Stimulated activated CD4-positive, alpha-beta T cell treated with anti-CD3 and anti-CD28 coated beads, Interleukin-4, amount 100 ng/mL, for 4 hours (primary cell): ENCODE measurements at places on chromosomes 5 and 9.

- no peak for DNase-seq
These were observed 24.5 kb downstream of the NMUR2 start for GRCh38 chr5:152380415-152381123.

- DNase-seq = no peak
These were observed 2.6 kb downstream of the HMMR start for GRCh38 chr5:163463063-163463435.

- DNase-seq = no peak
These were observed 65.9 kb downstream of the ROR2 start for GRCh38 chr9:91884153-91884552.

- DNase-seq = no peak
These were observed 193.8 kb upstream of the TRIM32 start for GRCh38 chr9:116493183-116493860.

GRCh38 chr5:107980923-107981692, 310.4 kb upstream of the EFNA5 start:
- DNase-seq = no peak

GRCh38 chr5:181245427-181246275, 1.9 kb upstream of the RACK1 start:
- DNase-seq = no peak

DNA sequence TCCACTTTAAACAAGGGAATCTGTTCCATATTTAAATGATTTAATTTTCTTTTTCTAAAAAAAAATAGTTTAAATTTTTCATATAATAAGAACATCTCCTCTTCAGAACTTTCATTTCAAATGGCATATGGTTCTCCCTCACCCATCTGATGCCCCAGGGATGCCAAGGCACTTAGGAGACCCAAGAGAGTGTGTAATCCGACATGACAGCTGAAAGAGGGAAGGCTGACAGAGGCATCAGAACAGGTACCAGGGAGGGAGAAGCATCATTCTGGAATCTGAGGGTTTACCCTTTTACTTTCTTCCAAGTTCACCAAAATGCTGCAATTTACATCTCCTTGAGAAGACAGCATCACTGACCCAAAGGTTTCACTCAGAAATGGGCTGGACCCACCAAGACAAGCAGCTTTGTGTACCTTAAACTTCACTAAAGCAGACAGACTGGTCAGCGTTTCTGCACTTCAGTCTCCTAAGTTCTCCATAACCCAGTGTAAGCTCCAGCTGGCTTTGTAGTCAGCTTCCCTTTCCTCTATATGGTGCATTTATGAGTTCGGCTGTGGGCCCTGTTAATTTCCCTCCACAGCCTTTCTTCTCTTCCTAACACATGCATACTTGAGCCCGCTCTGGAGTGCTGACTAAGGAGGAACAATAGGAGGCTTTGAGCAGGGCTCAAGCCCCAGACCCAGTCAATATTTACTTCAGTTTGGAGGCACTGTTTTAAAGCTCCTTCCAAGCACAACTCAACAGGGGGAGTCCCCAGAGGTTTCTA, 17.7 kb downstream of the EFNA5 start:
- no peak for DNase-seq

- DNase-seq = no peak
These were observed 1020.4 kb upstream of the WWC1 start for GRCh38 chr5:167271081-167271480.

DNA sequence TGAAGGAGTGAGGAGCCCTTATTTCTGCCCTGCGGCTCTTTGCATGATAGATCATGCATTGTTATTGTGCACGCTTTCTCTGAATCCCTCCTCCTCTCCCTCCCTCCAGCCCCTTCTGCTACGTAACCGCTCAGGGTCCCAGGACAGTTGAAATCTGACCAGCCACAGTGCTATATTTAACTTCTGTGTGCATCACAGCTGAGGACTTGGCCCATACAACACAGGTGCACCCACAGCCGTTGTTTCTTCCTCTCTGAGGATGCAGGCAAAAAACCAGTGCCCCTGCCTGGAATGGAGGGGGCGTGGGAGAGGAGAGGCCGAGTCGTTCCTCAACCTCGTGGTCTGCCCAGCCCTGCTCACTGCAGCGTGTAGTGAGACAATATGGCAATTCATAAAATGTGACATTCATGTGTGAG, 335.6 kb upstream of the CLINT1 start:
- DNase-seq = no peak

GRCh38 chr9:17734674-17735073, 155.8 kb downstream of the SH3GL2 start:
- DNase-seq = no peak

DNA sequence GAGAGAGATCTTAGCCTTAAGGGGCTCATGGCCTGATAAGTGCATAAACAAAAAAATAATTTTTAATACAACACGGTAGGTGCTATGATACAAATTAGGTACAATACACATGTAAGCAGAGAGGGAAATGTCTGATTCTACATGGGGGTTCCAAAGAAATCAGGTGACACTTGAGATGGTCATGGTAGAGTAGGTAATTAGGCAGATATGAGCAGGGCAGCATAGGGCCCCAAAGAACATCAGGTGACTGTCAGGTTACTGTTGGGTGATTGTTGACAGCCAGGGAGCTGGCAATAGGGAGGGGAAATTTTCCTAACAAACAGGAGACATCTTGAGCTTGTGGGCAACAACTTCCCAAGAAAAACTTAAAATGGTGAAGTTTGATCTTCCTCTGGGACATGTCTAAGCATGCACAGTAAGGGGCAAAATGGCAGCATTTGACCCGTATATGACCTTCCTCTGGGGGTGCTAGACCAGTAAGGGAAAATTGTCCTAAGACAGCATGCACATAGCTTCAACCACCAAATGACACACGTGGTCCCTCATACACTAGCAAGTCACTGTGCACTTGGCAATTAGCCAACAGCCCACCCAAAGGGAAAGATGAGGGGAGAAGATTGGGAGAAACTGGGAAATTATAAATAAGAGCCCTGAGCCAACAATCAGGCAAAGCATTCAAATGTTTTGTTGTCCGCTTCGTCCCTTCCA, 37.3 kb upstream of the TENT4A start:
- DNase-seq = no peak

DNA sequence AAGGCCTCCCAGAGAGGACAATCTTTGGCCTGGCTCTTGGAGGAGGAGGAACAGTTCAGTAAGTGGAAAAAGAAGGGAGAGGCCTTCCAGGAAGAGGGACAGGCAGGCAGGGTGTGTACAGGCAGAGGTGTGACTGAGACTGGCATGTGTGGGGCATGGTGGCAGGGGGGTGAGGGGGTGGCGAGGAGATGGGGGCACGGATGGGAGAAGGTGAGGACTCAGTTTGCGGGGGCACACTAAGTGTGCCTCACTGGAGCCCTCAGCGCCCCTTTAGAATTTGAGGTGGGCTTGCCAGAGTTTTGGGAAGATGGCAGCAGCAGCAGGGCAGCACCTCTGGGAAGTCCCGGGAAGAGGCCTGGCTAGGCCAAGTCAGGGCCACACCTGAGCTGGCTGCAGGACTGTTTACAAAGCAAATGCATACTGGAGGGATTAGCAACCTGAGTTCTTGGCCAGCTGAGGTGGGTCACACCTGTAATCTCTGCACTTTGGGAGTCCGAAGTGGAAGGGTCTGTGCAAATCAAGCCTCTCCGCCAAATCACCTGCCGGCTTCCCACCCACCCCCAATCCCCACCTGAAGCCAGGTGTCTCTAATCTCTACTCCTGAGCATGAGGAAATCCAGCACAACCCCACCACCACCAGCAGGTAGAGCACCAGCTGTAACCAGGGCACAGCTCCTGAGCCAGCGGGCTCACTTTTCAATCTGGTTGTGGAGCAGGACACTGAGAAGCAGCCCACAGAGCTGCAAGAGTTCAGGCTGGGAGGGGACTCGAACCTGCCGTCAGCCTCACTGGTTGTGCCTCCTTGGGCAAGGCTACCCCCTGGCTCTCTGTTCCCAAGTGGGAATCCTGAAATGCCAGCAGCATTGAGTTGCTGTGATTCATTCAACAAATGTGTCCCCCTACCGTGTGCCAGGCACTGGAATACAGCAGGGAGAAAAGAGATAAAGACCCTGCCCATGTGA, 10.2 kb upstream of the GABRP start:
- DNase-seq = no peak

- no peak for DNase-seq
These were observed 160.8 kb upstream of the MAP1B start for GRCh38 chr5:71946343-71947030.

- no peak for DNase-seq
These were observed 1201.2 kb upstream of the CDH6 start for GRCh38 chr5:29992248-29992647.

GRCh38 chr9:95316794-95317118, 753 bp downstream of the FANCC start:
- DNase-seq = no peak

- DNase-seq = peak; percentile 62
These were observed 38.2 kb downstream of the C5orf15 start for GRCh38 chr5:133930061-133930812.

GRCh38 chr9:99027443-99027842, 77.5 kb upstream of the TGFBR1 start:
- no peak for DNase-seq

- DNase-seq = no peak
These were observed 216.9 kb upstream of the FBXL7 start for GRCh38 chr5:15283076-15283475.

- DNase-seq = no peak
These were observed 184.6 kb downstream of the IRX1 start for GRCh38 chr5:3780278-3780677.

DNA sequence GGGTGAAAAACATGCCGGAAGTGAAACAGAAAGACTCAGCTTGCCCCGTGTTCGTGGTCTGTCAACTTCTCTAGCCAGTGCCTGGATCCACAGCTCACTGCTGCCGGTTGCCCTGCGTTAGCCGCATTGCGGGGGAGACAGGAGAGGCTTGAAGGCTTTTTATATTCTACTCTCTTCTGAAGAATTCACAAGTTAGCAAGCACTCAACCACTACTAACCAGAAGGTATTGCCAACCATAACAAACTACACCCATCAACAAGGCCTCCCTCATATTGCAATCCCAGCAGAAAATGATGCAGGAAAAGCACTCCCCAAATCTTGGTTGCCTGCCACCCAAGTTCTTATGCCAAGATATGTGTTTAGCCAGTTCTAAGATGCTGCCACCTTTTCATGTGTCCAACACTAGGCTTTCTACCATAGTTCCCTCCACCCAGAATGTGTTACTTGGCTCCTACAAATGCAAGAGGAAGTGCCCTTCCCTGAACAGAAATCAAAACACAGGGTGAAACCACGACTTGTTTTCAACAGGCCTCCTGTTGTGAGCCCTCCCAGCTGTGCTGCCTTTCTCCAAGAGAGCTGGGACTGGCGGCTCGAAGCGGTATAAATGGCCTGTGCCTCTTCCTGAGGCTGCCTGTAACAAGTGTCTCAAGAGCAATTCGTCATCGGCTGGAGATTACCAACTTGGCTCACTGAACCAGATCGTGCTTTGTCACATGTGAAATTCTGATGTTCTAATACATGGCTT, 129.0 kb downstream of the SNX18 start:
- peak; percentile 14 for DNase-seq

- no peak for DNase-seq
These were observed 28.0 kb upstream of the SYK start for GRCh38 chr9:90773617-90774016.

DNA sequence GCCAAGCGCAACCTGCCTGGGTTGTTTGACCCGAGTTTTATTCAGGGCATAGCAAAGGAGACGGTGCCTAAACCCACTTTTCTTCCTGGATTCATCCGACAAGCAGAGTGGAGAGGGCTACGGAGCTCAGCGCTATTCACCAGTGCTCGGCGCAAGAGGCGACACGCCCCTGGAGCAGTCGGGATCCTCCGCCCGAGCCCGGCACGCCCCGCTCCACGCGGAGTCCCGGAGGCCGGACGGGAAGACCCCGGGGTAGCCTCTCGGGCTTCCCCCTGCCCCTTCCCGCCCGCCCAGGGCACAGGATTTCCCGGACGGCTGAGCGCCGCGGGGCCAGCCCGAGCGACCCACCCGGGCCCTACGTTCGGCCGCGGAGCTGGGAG, 427 bp downstream of the SERINC5 start:
- peak; percentile 53 for DNase-seq

DNA sequence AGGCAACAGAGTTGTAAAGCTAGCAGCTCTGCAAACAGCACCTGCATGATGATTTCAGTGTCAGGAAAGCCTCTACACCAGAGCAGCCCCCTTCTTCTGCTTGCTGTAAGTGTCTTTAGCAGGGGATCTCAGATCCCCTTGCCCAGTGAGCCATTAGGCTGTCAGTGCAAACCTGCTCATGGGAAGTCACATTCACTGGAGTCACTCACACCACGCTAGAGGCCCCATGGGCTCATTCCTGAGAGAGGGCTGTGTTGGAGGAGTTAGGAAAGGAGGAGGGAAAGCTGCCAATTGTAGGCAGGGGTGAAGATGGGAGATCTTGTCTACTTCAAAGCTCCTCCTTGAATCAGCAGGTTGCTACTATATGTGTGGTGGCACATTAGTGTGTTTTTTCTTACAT, 275.2 kb downstream of the SMARCA2 start:
- DNase-seq = no peak

DNA sequence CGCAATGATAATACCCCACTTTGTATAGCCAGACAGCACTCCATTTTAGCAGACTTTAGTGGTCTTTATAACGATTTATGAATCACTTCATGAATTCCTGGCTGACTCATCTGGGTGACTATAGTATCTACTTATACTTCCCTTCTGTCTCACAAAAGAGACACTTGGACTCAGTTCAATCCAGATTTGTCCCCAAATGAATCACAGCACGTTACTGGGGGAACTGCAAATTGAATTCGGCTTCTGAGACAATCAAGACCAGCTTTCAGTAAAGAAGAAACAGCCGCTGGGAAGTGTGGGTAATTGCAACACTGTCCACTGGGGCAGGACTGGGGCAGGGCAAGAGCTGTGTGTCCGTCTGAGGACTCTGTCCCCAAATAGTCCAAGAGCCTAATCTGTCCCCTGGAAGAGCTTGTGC, 337.3 kb upstream of the RFX3 start:
- no peak for DNase-seq

DNA sequence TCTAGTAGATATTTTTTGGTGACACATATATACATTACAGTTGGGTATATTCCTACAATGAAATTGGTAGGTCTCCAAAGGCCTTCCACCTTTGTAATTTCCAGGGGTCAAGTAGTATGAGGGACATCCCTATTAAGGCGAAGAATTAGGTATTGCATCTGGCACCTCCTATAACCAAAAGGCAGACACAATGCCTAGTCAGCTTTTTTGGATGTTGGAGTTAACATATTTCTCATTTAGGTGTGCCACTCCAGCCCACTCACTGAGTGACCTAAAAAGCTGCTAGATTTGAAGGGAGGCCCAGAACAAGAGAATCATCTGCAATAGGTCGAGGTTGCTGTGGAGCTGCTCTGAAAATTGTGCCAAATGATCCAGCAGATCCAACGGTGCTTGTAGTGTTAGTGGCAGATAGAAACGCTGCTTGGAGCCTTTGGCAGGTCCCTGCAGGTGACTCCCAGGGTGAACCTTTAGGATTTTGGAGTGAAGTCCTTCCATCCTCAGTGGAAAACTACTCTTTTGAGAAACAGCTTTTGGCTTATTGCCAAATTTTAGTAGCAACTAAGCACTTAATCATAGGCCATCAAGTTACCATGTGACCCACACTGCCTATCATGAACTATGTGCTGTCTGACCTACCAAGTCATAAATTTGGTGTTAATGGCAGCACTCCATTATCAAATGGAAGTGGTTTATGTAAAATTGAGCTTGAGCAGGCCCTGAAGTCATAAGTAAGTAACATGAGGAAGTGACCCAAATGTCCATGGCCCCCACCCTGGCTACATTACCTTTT, 15.7 kb upstream of the FNIP1 start:
- no peak for DNase-seq
